ENCODE measurements at places on chromosomes 5 and 9.

DNA sequence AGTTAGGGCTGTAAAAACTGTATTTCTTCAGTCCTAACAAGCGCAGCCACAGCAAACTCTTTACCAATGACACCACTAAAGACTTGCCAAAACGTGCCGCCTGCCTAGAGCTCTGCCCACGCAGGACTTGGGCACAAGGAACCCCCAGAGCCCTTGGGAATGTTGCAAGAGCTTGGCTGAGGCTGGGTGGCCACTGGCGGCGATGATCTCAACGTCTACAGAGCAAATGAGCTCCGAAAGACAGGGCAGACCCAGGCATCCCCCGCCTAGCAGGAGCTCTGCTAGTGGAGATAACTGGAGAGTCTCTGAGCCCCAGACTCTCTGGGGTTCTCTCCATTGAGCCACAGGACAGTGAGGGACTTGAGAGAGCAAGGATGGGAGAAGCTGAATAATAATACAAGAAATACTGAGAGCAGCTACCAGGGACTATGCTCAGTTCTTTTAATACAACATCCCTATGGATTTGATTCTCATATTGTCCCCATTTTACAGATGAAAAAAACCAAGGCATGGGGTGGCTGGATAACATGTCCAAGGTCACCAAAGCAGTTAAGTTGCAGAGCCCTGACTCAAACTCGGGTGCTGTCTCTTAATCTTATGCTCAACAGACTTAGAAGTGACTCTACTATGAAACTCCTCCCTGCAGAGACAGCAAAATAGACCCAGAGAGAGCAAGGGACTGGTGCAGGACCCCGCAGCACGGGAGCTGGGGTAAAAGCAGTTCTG, 32.5 kb downstream of the SHB start:
- DNase-seq: peak; percentile 50

- DNase-seq: no peak
Measured at GRCh38 chr5:88842784-88843183, 40.2 kb downstream of the MEF2C start.

GRCh38 chr9:113540466-113540865, 76.9 kb downstream of the RGS3 start:
- DNase-seq: no peak

GRCh38 chr9:134908524-134909309, 9.0 kb downstream of the FCN1 start:
- DNase-seq: no peak

DNA sequence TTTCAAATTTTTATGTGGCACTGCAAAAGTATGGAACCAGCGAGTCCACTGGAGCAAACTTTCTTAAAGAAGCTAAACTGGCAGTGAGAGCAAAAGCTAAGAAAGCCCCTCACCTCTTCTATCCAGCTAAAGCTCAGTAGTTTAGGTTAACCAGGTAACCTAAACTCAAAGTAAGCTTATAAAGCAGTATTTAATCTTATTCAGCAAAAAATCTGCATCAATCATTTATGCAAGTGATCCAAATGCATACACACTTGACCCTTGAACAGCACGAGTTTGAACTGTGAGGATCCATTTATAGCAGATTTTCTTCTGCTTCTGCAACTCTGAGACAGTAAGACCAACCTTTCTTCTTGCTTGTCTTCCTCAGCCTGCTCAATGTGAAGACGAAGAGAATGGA, 363.8 kb upstream of the CDH18 start:
- no peak for DNase-seq

DNA sequence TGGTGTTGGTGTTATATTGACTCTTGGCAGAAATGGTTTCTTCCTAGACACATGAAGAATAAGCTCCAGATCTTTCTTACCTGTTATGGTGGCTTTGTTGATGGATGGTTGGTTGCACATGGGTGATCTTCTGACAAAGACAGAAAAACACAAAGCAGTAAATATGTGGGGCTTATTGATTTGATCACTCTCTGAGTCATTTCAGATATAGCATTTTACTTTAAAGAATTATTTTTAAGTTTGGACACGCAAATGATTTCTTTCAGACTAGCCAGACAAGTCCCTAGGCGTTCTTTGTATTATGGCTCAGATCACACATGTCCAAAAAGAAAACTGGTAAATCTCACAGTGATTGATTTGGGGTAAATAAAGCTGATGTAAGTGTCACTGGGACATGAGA, 597.6 kb downstream of the RAB3C start:
- no peak for DNase-seq

DNA sequence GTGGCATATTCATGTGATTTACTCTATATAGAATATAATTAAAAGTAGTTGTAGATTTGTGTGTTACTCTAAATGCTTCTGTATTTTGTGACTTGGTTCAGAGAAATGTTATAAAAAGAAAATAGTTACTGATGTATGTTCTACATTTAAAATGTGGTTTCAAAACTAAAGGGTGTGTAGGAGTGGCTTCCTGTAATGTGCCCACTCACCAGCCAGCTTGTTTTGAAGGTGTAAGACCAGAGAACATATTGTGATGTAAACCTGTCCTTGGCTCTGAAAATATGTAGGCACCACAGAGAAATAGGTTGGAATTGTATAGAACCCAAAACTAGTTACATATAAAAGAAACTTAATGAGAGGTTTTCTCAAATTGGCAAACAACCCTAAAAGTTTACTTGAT, 51.2 kb upstream of the ARRDC3 start:
- no peak for DNase-seq

- no peak for DNase-seq
Measured at GRCh38 chr5:55600497-55601203, 65.9 kb upstream of the PLPP1 start.

- peak; percentile 23 for DNase-seq
Measured at GRCh38 chr9:14014218-14014617, 299.7 kb downstream of the NFIB start.

GRCh38 chr9:104746798-104747197, 685 bp upstream of the NIPSNAP3A start:
- DNase-seq: peak; percentile 2

GRCh38 chr9:20280330-20280729, 342.0 kb downstream of the MLLT3 start:
- DNase-seq: no peak

GRCh38 chr9:32551276-32552051, 663 bp upstream of the SMIM27 start:
- DNase-seq: peak; percentile 56

DNA sequence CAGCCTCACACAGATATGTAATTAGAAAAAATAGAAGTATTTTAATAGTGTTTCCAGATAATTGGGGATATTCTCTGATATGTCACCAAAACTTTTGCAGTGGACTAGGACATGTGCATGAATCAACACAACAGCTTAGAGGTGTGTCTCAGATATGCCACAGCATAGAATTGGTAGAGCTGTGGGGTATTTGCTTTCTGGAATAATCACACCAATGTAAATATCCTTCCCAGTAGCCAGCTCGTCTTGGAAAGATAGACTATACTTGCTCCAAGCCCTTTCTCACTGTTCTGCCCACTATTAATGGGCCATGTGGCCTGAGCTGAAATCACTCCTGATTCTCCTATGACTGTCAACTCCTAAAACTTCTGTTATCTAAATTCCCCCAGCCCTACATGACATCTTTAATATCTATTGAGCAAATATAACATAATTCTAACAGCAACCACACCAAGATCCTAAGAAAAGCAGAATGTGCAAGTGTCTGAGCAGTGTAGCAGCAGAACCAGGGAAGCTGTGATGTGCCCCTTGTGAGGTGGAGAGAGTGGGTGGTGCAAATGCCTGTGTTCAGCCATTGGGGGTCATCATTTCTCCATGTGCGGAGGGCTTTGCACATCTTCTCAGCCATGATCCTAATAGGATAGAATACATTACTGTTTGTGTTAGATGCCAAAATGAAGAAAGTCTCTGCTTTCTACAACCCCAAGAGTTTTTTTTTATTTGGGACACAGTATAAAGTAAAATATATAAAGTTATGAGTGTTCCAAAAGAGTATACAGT, 65.0 kb downstream of the MELK start:
- no peak for DNase-seq

DNA sequence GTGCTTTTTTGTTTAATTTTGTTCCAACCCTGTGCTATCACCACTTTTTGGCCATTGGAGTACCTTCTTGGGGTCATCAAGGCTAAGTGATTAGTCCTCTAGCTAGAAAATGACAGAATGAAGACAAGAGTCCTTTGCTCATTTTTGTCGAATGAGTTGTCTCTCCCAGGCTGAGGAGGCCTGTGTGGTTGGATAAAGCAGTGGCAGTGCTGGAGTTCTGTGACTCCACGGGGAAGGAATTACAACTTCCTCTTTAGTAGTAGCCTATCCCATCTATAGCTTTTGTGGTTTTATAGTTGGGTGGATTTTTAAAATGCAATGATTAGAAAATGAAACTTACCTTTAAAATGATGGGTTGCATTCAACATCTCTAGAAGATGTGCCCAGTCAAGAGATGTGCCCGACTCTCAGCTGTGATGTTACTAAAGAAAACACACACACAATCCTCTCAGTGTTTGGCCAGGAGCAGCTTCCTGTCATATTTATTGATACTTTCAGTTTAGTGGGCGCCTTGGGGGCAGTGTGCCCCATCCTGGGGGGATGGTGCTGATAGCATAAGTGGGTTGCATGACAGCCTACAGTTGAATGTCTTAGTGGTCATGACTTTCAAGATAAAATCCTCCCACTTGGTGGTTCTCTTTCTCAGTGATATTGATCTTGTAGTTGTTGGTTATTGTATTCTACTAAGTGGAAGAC, 11.9 kb downstream of the OTULINL start:
- peak; percentile 84 for DNase-seq
